Esophagus squamous epithelium (tissue), 5 donors: ENCODE measurements at places on chromosomes 2 and 18. TPM values are rescaled to one million over a fixed set of nuclear protein-coding genes. Genes with fewer than 3 reads are reported as not detected.

GPATCH11 gene
- 2.7 TPM for total RNA-seq

ADAM23 gene
- 0.95 TPM for total RNA-seq

CPS1 gene
- total RNA-seq, result 5.9 TPM

ACADL gene
- total RNA-seq, result 0.44 TPM

NTSR2 gene
- total RNA-seq, result not detected

TSGA10 gene
- 6.9 TPM for total RNA-seq

TEX44 gene
- not detected for total RNA-seq

IL1A gene
- total RNA-seq, result 5.3 TPM

EFR3B gene
- 0.34 TPM for total RNA-seq

C2orf72 gene
- total RNA-seq, result 0.21 TPM

KIAA1328 gene
- total RNA-seq, result 18.7 TPM

PLA2R1 gene
- 9.2 TPM for total RNA-seq

YPEL5 gene
- 39.0 TPM for total RNA-seq

CNRIP1 gene
- total RNA-seq, result 7.6 TPM

ATOH8 gene
- 24.6 TPM for total RNA-seq

ACYP2 gene
- 15.1 TPM for total RNA-seq

MTCL1 gene
- total RNA-seq, result 8.7 TPM

CFAP53 gene
- not detected for total RNA-seq

ZNF236 gene
- total RNA-seq, result 10.1 TPM

TMEM247 gene
- total RNA-seq, result not detected

TTR gene
- not detected for total RNA-seq

GPR45 gene
- not detected for total RNA-seq

WDCP gene
- total RNA-seq, result 4.9 TPM

TBR1 gene
- total RNA-seq, result not detected

GCG gene
- not detected for total RNA-seq

VSNL1 gene
- 46.5 TPM for total RNA-seq

SERPINB13 gene
- total RNA-seq, result 228 TPM

LBX2 gene
- total RNA-seq, result 0.38 TPM

DNAH6 gene
- total RNA-seq, result 0.38 TPM

ZNF519 gene
- total RNA-seq, result 5.7 TPM

MYO5B gene
- total RNA-seq, result 32.0 TPM

C2orf74 gene
- total RNA-seq, result 8.6 TPM

CROCC2 gene
- not detected for total RNA-seq

SOCS6 gene
- 23.2 TPM for total RNA-seq

HTR2B gene
- total RNA-seq, result 0.76 TPM

SIX2 gene
- total RNA-seq, result 0.19 TPM

HDHD2 gene
- total RNA-seq, result 15.9 TPM

PLEKHA3 gene
- total RNA-seq, result 3.2 TPM

ABCG5 gene
- not detected for total RNA-seq

SULT1C4 gene
- 0.31 TPM for total RNA-seq
